ENCODE measurements at places on chromosomes 6 and 20.

- no peak for DNase-seq
These were observed 179.8 kb downstream of the SOD2 start for GRCh38 chr6:159513074-159513720.

DNA sequence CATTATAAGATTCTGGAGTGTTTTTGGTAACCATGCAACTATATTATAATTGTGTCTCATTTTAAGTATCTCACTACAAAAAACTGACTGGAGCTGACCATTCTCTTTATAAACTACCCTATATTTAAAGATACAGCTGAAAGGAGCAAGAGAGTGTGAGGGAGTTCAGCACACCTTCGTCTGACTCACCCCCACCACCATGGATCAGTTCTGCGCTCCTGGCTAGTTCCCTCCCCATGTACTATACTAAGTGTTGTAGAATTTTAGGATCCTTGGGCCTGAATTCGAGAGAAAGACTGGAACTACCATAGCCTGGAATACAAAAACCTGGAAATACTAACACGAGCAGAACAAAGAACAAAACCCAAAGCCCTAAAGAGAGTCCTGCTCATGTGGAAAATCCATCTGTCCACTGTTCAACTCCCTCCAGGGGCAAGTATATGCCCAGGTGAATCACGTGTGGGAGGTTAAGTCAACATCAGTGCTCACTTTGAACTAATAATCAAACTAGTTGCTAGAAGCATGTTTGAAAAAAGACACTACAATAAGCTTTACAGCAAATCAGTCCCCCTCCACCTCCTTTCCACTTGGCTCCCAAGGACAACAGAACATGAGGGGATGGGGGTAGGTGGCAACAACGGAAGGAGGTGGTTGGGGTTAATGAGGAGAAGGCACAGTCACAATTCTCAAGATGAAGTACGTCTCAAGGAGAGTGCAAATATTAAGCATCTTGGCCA lies 46.8 kb downstream of the ELOVL5 start:
- DNase-seq = no peak

GRCh38 chr20:48770700-48771442 lies 56.9 kb downstream of the PREX1 start:
- no peak for DNase-seq

DNA sequence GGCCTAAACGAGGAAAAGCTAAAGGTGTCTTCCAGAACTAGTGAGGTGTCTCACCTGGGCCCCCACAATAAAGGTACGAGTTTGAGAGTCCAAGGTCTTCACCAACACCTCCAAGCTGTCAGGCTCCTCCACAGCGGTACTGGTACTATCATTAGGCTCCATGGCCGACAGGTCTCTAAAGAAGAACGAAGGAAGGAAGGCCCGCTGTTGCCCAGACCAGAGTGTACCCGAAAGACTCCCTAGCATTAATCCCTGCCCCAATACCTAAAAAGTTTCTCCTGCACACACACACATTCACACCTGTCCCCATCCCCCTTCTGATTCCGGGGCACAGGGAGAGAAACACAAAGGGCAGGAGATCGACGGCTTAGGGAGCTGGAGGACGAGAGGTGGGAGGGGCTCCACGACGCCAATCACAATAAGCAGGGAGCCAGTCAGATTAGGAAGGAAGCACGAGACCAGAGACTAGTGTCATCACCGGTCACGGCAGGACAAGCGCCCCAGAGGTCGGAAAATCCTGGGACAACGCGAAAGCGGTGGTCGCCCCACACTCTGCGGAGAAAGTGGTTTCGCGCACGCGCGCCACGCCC lies 764 bp downstream of the BAG6 start:
- DNase-seq = no peak

GRCh38 chr20:57482796-57483195 lies 42.1 kb downstream of the CTCFL start:
- DNase-seq = no peak

DNA sequence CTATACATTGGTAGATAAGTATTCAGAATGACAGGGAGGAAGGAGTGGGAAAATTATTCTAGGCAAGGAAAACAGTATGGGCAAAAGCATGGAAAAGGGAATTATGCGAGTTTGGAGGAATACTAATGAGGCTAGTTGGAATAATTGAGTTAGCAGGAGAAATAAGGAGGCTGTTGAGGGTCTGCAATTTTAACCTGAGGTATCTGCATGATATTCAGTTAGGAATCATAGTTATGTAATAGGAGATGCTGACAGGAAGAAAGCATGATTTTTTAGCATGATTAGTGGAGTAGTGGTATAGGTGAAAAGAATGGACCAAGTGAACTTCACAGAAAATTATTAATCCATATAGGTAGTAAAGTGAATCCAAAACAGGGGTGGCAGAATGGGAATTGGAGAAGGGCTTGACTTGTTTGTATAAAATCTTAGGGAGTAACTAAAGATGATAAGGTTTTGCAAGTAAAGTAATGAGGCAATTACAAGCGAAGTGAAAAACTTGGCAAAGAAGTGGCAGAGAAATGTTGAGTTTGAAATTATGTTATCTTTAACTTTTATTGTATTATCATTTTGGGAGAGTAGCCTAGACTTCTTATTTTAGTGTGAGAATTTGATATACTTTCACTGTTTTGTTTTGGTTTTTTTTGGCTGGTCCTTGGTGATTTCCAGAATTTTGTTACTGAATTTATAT lies 5.7 kb downstream of the STXBP5 start:
- DNase-seq = no peak

GRCh38 chr6:98843271-98844243 lies 9.2 kb downstream of the POU3F2 start:
- no peak for DNase-seq

- no peak for DNase-seq
These were observed 61.6 kb downstream of the TRDN start for GRCh38 chr6:123575188-123575587.

GRCh38 chr20:17523326-17523725 lies 7.9 kb downstream of the BFSP1 start:
- DNase-seq = no peak

- DNase-seq = no peak
These were observed 37.6 kb upstream of the CST7 start for GRCh38 chr20:24911461-24911860.

- no peak for DNase-seq
These were observed 61.7 kb downstream of the MRPL14 start for GRCh38 chr6:44065443-44066140.

DNA sequence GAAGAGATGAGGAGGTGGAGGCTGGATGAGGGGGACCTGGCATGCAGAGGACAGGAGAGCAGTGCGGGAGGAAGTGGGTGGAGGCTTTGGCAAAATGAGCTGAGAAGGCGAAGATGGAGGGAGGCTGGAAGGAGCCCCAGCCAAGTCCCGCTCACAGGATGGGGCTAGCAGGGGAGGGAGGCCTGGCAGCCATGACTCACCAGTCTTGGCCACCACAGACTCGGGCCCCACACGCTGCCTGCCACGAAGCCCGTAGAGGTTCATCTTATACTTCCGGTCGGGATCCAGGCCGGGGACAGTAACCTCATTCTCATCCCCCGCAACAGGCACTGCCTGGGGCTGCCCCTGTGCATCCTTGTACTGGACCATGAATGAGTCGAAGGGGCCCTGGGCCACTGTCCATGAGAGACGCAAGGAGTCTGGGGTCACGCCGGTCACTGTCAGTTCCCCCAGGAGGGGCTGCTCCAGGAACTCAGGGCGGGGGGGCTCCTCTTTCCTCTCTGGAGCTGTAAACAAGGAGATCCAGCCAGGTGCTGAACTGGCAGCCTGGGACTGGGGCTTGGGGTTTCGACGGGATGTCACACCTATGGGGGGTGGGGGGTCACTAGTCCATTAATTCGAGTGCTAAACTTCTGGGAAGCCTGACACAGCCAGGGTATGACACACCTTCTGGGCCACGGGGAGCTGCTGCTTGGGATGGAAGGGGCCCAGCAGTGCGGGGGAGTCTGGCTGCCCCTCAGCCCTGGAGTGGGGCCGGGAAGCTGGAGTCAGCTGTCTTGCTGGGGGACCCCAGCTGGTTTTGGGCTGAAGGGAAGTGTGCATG lies 27.8 kb downstream of the TNXB start:
- DNase-seq = peak; percentile 51

GRCh38 chr6:117482240-117483003 lies at the start of gene DCBLD1:
Gene DCBLD1 (plus strand): TSS chr6:117482674. CDS start chr6:117482782, 108 bp downstream.
- DNase-seq = peak; percentile 79

DNA sequence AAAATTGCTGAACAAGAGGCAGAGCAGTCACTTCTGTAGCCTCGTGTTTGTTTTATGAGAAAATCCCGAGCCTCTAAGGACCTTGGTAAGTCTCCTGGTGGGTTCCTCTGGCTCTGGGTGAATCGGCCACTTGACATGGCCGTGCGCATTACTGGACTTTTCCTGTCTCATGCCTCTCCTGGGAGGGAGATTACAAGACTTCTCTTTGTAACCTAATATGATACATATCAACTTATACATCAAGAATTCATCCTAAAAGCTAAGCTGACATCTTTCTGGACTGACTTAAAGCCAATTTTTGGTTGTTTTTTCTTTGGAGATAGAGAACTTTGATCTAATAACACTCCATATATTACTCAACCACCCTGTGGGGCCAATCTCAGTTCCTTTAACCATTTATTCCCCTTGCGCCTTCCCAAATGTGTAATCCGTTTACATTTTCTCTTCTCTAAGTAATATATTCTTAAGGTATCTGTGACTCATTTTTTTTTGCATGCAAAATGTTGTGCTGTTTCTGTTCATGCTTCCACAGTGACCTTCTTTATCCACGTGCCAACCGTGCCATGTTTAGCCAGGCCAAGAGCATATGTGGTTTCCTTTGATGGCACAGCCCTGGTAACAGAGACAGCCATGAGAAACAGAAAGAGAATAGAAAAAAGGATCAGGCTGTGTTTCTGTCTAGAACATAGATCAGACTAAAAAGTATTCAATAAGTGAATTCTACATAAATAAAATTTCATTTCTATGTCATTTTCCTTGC lies 47.5 kb upstream of the JAG1 start:
- DNase-seq = no peak

DNA sequence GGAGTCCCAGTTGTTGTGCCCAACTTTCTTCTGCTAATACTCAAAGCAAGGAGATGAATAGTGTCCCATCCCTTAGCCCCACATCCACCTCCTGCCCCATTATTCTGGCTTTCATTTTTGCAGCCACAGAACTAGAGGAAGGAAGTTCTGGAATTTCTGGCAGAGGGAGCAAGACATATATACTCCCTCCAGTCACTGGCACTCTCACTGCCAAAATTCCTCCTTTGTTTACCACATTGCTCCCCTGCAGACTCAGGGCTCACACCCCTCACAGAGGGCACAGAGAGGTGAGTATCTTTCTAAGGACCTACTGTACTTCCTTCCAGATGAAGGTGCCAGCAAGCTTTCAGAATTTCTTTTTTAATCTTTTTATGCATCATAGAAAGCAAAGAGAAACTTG lies 168.0 kb upstream of the ID4 start:
- no peak for DNase-seq

DNA sequence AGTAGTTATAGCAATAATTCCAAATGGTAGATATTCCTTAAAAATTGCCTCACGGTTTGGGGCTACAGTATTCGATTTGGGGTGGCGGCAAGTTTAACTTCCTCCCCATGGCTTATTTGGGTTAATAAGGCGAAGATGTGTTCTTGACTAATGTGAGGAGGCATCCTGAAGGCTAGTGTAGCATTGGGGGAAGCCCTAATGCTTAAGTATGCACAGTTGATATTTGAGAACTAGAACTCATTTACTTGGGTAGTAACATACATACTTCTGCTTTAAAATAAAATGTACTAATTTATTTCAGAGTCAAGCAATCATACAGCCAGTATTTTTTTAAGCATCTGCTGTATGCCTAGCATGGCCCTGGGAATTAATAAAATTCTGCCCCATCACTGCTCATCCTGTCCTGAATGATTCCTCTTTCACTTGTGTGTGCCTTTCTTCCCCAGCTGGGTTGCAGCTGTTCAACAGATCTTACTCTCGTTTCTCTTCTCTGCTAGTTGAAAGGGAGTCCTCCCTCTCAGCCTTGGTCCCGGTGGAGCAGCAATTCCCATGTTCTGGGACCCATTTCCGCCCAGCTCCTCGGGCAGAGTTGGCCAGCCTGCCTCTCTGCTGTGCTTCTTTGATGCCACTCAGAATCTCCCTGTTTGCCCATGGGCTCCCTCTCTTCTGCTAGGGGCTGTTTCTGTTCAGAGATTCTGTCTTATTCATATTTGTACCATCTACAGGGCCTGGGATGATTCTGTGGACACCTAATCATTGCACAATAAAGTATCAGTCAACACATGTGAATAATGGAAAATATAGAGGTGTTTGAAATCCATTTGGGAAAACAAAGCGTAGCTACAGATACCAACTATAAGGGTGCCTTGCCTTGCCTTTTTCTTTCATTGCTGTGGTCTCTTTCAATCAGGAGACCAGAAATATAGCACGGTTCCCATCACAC lies 104.8 kb downstream of the ARID1B start:
- DNase-seq = peak; percentile 71

GRCh38 chr6:3077430-3077829 lies 9.1 kb downstream of the RIPK1 start:
- no peak for DNase-seq

DNA sequence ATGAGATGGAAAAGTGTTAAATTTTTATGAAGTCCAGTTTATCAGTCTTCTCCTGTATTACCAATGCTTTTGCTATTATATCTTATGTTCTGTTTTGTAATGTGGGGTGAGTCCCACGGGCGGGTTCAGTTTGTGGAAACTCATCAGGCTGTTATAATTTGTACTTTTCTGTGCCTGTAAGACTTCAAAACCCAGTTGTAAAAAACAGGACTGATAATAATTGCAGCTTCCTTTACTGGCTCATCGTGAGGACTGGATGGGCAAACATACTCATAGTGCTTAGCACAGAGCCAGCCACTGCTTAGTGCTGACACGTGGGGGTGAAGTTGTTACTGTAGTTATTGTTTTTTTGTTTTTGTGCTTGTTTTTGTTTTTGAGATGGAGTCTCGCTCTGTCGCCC lies 45.6 kb downstream of the TGM2 start:
- DNase-seq = no peak
